Activated CD4-positive, alpha-beta T cell treated with anti-CD3 and anti-CD28 coated beads, Interleukin-2, amount 10 ng/mL, durations not matched to agents 7 days and 5 days (primary cell): ENCODE measurements at places on chromosomes 11 and 22.

DNA sequence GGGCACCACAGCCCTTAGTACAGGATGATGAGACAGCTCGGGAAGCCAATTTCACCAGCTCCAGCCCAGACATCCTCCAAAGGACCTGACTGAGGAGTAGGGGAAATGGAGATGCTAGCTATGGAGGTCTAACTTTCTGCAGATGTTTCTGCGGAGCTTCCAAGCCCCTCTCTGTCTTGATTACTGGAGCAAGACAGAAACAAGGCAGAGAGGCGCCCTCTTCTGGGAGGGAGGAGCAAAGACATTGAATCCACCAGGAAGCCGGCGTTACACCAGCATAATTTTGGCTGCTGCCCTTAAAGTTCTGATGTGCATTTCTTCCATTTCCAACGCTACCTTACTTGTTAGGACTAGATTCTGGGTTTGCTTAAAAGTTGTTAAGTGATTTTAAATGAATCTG, 107.3 kb upstream of the HSD17B12 start:
- peak; percentile 20 for DNase-seq

DNA sequence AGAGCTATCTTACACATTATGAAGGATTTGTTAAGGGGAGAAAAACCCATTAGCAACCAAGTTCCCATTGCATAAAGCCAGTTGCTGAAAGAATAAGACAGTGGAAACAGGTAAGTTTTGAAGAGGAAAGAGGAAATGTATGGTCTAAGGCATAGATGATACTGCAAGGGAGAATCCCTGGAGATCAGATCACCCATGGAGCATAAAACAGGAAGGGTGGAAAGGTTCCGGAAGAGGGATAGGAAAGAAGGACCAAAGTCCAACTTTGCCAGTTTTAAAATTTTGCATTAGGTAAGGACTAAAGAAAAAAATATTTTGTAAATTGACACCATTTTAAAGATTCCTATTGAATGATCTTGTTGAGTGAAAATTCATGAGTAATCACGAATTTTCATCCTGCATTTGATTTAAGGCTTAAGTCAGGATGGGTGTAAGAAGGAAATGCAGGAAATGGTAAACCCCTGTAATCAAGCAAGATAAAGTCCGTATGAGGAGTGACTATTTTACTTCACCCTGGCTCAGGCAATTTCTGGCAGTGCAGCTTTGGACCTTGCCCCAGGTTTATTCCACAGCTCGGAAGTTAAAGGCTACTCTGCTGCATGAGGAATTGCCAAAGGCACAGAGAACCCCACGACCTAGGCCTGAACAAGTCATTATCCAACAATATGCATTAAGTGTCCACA, 70.9 kb downstream of the CCDC34 start:
- DNase-seq, result no peak

DNA sequence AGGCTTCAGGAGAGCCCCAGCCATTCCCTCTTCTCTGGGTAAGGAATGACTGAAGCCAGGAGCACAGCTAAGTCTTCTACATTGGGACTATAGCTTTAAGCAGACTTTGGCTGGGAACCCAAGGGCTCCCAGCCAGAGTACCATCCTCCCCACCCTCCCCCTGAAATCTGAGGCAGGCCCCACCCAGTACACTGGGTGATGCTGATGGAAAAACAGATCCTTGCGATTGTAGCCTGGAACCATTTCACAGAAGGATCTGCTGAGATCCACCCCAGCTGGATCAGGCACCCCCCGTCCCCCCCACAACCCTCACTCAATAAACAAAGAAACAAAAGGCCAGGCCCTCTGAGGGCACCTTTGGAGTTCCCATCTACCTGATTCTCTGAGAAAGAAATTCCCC, 39.8 kb downstream of the IL18BP start:
- DNase-seq, result no peak

DNA sequence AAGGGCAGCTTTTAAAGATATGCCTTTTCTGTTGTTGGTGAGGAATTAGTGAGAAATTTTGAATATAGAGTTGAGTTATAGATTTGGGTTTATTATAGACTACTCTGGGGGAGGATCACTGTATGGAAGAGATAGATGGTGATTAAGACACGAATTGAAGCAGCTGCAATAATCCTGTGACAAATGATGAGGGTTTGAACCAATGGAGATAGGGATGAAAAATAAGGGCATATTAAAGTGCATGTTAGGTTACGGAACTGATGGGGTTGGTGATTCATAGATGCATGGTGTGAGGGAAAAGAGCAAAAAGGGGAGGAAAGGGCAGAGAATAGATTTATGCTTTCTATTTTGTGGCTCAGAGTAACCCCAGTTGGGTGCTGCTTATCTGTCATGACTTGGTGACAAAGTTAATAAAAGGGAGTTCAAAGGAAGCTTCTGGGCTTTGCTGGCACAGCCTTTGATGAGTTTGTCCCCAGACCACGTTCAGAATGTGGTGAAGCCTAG, 11.8 kb downstream of the C11orf87 start:
- no peak for DNase-seq

GRCh38 chr11:88383447-88383846, 45.9 kb upstream of the CTSC start:
- DNase-seq, result no peak

- DNase-seq, result no peak
These were observed 13.6 kb downstream of the DGCR8 start for GRCh38 chr22:20093418-20094196.
